ENCODE measurements at places on chromosomes 2 and 18.
A peak's percentile ranks its signal among the peaks of the same experiment; 100 is the strongest.

GRCh38 chr18:22723773-22724172 lies 209.4 kb upstream of the RBBP8 start:
- no peak for DNase-seq

GRCh38 chr2:10772868-10773215 lies 39.7 kb downstream of the PDIA6 start:
- no peak for DNase-seq

- DNase-seq, result no peak
These were observed 64.5 kb downstream of the CRACDL start for GRCh38 chr2:98871506-98871905.

DNA sequence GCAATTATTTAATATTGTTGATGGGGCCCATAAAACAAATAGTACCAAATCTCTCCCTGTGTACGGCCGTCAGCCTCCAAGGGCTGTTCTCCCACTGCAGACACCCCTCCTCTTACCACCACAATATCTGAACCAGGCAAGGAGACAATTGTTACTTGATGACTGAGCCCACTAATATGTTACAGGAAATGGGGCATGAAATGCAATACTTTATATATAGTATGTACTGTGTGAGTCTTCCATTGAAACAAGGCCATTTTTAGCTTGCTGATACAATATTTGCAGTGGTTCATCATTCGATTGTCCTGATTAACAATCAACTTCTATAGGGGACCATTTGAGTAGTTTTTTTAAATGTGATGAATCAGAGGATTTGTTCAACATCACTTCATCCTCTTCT lies 307.3 kb downstream of the GBX2 start:
- DNase-seq, result no peak

- DNase-seq, result no peak
These were observed 740.3 kb upstream of the HS6ST1 start for GRCh38 chr2:129058981-129059380.

- no peak for DNase-seq
These were observed 30.6 kb upstream of the SH3RF3 start for GRCh38 chr2:109098251-109098920.

DNA sequence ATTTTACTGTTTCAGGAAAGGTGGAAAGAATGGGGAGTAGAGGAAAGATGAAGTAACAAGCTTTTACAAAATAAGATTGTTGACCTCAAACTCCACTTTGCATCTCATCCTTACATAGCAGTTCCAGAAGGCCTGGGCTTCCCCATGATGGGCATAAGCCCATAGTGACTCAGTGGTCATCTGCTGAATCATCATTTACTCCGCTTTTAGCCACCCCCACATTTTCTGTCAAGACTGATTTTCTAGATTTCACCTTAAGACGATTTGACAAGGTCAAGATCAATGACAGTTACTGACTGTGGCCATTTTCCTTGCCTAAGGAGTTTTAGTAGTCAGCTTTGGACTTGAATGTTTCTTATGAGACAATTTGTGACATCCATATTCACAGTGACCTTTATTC lies 49.4 kb downstream of the PLEKHM3 start:
- no peak for DNase-seq

DNA sequence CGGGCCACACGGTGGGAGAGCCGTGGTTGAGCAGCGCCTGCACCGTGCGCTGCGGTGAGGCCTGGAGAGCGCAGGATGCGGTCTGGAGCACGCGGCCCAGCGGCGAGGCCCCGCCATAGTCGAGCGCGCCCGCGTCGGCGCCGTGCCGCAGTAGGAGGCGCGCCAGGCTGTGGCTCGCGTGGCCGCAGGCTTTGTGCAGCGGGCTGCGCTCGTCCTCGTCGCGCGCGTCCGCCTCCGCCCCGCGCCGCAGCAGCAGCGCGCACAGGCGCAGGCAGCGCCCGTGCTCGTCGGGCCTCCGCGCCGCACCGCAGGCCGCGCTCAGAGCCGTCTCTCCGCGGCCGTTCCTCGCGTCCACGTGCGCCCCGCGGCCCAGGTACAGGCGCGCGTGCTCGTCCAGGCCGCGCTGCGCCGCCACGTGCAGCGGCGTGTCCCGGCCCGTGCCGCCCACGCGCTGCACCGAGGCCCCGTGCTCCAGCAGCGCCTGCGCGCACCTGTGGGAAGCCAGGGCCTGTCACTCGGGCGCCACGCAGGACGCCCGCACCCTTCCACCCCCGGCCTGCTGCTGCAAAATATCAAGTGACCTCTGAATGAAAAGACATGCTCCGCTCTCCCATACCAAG lies 46.3 kb upstream of the GBX2 start:
- no peak for DNase-seq

- no peak for DNase-seq
These were observed 1.4 kb upstream of the MALT1 start for GRCh38 chr18:58669731-58670378.

GRCh38 chr2:203629699-203630098 lies 76.7 kb upstream of the CD28 start:
- no peak for DNase-seq

DNA sequence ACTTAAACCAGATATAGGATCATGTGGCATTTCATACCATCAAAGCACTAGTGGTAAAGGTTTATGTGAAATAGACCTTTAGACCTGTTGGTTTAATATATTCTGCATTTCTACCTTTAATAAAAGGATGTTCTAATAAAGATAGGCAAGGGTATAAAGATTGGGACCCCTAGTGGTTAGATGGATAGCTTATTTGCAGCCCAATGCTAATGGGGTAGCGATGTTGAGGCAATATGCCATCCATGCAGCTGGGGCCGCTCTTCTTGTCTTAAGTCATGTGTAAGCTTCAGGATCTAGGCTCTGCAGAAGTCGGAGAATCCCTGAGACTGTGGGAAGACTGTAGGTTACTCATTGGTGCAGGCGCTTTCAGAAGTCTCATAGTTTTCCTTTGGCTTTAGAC lies 114.9 kb downstream of the ICOS start:
- DNase-seq, result no peak

- peak; percentile 20 for DNase-seq
These were observed 979 bp upstream of the WDR43 start for GRCh38 chr2:28893488-28893887.

- DNase-seq, result no peak
These were observed 71.8 kb downstream of the NUP35 start for GRCh38 chr2:183195998-183196409.

GRCh38 chr2:104040771-104041170 lies 813.1 kb upstream of the POU3F3 start:
- no peak for DNase-seq

DNA sequence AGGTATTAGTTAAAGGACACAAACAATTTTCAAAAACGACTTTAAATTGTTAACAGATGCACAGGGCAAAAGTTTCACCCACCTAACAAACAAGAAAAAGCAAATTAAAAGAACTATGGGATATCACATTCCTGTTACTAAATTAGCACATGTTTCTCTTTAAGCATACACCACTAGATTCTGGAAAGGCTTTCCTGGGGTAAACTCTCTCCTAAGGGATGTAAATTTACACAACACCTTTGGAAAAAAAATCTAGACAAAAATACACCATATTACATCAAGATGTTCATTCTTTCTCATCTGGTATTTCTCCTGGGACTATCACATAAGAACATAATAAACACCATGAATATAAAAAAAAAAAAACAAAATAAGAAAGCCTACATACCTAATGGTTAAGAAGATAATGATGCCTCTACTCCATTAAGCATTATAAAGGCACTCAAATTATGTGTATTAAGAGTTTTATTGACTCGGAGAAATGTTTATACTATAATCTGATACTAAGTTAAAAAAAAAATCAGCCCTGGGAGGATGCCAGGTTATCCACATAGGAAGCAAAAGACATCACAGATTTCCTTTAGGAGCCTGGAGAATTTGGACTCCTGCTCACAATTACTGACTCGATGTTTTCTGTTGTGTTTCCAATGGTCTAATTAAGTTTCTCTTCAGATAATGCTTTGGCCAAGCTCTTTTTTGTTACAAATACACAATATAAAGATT lies 82.8 kb upstream of the AFF3 start:
- DNase-seq, result no peak

DNA sequence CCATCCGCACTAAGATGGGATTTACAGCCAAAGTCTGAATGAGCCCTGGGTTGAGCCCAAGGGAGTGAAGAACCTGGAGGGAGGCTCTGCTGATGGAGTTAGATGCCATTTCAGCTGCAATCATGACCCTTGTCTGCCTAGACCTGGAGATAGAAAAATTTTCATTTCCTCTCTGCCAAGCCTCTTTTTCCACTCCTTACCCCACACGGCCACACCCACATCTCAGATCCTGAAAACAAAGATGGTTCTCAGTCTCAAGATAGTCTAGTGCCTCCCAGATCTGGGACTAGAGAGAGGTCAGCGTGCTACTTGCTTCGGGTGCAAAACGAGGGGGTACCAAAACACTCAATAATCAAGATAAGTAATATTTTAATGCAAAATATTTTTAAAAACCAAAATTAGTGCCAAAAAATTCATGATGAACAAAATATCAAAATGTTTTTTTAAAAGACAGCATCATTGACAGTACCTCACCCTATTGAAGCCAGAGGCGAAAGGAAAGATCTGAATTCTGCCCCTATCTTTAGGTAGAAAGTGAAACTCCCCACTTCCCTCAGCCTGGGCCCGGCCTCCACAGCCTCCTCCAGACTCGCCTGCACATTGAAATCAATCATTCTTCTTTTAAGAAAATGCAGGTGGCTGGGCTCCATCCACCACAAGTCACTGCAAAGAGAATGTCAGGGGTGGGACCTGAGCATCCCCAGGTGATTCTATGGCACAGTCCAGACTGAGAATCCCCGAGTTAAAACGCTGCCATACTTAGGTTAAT lies 57.8 kb upstream of the GPR45 start:
- no peak for DNase-seq

- peak; percentile 88 for DNase-seq
These were observed 230.9 kb upstream of the SMAD2 start for GRCh38 chr18:48161191-48161910.
